ENCODE measurements at places on chromosomes 3 and 15. TPM values are rescaled to one million over a fixed set of nuclear protein-coding genes. Genes with fewer than 3 reads are reported as not detected.

Gene ZBTB47
- 23.5 TPM for total RNA-seq

Gene GPR62
- total RNA-seq = not detected

Gene LOXL1
- 177 TPM for total RNA-seq

Gene SEMA3B
- 3.4 TPM for total RNA-seq

Gene SLC12A8
- 3.4 TPM for total RNA-seq

Gene SHC4
- total RNA-seq = 0.72 TPM

Gene DPPA2
- total RNA-seq = not detected

Gene DNAJB11
- 63.9 TPM for total RNA-seq

Gene CHRFAM7A
- not detected for total RNA-seq
